ENCODE measurements at places on chromosomes 5 and 9.

DNA sequence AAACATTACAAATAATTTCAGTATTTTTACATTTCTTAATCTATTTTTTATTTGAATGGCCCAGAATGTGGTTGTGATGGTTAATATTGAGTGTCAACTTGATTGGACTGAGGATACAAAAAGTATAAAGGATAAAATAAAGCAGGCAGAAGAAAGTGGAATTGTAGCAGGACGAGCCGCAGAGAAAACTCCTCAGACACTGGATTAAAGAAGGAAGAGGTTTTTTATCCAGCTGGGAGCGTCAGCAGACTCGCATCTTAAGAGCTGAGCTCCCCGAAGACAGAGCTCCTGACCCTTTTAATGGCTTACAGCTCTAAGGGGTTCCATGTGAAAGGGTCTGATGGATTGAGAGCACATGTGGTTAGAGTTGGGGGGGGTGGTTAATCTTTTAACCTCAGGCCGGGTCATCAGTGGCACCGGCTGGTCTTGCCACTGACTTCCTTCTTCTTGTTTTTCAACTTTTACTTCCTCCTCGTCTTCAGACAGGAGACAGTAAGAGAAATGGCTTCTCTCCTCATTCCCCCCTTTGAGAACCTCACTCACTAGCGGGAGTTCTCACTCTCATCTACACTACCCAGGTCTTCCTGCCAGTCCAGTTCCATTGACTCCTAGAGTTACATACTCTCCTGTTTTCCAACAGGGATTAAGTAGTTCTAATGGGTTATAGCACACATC is 80.0 kb downstream of the TMEM161B start:
- DNase-seq, result no peak

DNA sequence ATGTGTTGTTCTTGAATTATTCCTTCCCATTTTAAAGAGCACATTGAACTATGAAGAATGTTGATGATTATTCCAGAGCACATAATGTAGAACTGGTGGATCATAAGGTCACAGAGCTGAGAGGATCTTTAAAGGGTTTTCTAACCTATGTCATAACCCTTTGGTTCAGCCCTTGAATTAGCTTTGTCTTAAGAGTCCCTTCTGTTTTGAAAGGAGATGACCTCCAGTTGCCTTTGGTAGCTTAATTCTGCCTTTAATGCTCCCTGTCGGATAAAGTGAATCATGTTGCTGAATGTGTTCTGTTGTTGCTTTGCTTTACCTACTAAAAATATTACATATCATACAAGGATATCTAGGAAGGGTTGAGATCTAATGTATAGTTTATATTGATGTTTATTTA is 99.1 kb upstream of the PRRC1 start:
- DNase-seq, result no peak

DNA sequence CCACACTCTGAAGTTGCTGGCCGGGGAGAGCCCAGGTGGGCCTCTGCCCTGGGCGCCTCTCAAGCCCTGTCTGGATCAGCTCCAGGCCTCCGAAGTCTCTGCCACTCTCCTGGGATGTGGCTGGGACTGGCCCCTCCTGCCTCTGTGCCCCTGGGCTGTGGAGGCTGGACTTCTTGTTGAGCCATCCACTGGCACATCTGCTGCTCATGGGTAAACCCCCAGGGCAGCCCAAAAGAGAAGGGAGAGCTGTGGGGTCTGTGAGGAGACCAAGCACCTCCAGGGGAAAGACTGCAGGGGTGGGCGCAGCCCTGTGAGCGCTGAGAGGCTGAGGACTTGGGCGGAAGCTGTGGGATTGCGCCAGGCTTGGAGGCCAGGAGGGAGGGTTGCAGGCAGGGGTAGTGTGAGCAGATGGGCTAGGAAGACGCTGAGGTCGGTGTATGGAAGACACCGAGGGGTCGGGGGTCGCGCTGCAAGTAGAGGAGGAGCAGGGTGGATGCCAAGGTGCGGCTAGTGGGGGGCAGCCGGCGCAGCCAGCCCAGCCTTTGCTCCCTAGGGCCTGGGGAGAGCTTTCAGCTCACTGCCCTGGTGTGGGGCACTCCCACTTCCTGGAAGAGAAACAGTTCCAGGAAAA is 118.1 kb downstream of the WNK2 start:
- no peak for DNase-seq

GRCh38 chr9:31034311-31034710 is 1350.1 kb upstream of the ACO1 start:
- no peak for DNase-seq

DNA sequence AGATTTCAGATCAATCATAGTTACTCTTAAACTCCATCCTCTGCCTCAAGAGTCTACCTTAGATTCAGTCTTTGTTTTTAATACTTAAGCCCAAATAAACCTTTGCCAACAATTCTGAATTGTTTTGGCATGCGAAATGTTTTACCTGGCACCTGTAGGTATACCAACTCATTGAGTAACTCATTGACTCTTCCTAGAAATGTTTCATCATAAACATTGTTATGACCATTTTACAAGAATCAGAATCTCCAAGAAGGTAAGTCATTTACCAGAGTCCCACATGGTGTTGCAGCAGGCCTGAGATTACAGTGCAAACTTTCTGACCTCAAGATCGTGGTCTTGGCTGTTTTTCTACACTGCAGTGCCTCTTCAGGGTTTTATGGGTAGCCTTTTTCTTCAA is 750.4 kb downstream of the BRINP1 start:
- no peak for DNase-seq

- DNase-seq, result no peak
Measured at GRCh38 chr5:76333571-76333970, 69.5 kb upstream of the IQGAP2 start.

Data from GM04504 (cell line).